ENCODE measurements at places on chromosomes 2 and 18.

DNA sequence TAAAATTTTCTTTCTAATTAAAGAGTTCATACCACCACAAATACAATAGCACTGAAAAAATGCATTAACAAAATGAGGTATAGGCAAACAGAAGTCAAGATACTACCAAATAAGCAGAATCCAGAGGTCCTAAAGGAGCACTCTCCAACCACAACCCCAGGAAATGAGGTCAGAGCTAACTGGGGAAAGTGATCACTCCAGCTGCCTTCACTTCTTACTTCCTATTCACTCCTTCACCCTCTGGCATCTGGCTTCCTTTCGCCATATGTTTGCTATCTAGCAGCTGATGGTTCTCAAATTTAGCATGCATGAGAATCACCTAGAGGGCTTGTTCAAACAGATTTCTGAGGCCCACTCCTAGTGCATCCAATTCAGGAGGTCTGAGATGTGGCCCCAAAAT, 212.6 kb upstream of the ACVR2A start:
- DNase-seq, result no peak

DNA sequence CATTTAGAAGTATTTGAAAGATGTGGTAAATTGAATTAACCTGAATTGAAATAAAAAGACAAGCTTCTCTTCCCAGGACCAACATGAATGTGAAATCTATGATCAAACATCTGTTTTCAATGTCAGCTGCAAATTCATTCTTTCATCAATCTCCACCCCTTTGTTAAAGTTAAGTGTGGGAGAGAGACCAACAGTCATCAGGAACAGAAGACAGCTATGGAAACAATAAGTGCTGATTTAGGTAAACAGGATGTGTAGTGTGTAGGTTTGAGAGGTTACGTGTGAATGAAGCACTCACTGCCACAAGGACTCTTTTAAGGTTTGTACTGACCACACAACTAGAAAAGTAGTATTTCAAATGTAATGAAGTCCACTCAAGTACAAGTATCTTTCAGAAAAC, 1659.8 kb upstream of the CELF4 start:
- DNase-seq, result no peak

DNA sequence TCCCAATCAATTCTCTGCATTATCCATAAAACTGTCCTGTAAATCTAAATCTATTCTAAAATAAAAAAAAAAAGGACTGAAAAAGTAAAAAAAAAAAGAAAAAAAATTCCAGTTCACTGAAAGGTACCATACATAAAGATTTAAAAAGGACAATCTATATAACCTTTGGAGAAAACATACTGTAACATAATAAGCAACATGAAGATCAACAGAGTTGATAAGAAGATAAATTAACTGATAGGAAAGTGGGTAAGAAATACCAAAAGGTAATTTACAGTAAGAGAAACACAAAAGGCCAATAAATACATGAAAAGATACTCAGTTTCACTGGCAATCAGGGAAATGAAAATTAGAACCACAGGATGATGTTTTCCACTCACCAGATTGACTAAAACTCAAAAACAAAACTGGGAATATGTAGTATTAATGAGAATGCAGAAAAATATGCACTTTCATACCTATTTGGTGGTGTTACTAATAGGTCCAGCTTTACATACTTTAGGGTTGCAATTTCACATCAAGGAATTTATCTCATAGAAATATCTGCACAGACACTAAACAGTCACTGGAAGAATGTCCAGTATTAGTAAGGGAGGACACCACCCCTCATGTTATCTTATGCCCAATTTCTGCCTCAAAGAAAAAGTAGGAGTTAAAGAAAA, 48.3 kb upstream of the SEMA4C start:
- no peak for DNase-seq

- DNase-seq, result no peak
Observed at GRCh38 chr2:3956406-3956805, 253.0 kb downstream of the DCDC2C start.

DNA sequence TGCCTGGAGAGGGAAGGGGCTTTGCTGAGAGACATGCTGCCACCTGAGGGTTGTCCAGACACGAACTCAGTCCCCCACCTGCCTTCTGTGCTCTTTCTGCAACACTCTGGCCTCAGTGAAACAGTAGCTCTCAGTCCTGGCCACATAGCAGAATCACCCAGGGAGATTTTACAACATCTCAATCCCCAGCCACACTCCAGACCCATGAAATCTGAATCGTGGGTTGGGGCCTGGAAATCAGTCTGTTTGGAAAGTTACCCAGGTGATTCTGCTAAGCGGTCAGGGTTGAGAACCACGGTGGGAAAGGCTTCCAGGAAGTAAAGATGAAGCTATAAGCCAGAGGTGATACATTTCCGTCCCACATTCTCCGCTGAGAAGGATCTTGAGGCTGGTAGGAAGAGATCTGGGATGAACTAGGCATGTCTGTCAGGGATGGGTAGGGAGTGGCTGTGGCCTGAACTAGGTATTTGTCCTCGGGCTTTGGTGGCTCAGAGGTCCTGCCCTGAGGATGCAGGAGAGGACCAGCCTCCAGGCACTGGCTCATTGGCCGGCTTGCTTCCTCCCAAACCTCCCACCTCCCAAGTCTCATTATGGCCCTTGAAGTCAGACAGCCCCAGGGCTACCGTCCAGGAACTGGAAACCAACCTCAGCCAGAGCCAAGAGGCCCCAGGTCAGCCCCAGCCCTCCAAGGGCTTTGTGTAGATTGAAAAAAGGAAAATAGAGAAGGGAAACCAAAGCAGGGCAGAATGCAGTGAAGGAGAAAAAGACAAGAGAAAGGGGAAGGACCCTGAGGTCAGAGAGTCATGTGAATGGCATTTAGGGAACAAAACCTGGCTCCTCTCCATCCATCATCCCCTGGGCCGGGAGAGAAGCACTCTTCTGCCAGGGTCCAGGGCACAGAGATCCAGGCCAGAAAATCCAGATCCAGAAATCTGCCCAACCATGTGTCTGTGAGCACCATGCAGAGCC, 119.6 kb downstream of the ZFP36L2 start:
- DNase-seq, result no peak

- DNase-seq, result no peak
Observed at GRCh38 chr2:206442833-206443734, at the start of gene ADAM23. TSS of gene ADAM23 (plus strand) at chr2:206443532. CDS start at chr2:206443867, 335 bp downstream.

- DNase-seq, result no peak
Observed at GRCh38 chr2:223247136-223247535, 195.1 kb downstream of the KCNE4 start.

GRCh38 chr2:127609031-127609751, 36.8 kb upstream of the GPR17 start:
- DNase-seq, result no peak

DNA sequence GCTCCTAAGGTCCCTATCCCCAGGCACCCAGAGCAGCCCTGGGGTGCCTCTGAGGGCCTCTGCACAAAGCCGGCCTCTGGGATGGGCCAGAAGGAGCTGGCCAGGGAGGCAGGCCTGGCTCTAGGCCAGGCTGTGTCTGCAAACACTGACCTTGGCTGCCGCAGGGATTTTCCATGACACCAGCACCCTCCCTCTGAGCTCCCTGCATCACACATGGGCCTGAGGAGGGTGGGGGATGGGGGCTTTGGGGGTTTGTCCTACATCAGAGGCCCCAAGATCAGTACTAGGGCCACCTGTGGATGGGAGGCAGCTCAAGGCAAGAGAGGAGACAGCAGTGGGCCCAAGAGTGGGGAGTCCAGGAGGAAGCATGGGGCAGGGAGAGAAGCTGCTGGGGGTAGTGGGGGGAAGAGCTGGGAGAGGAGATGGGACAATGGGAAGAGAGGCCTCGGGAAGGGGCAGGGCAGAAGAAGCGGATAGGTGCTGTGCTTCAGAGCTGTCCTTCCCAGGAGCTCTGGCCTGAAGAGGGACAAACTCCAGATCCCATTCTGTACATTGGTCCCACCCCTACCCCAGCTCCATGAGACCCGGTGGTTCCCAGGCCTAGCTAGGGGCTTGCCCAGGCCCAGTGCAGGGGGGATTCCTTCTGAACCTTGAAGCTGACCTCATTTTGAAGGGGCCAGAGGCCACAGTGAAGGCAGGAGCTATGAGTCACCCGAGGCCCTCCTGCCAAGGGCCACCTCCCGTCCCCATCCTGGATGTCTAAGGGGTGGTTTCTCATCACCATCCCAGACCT, 28.0 kb downstream of the KCNK3 start:
- DNase-seq, result peak; percentile 67

DNA sequence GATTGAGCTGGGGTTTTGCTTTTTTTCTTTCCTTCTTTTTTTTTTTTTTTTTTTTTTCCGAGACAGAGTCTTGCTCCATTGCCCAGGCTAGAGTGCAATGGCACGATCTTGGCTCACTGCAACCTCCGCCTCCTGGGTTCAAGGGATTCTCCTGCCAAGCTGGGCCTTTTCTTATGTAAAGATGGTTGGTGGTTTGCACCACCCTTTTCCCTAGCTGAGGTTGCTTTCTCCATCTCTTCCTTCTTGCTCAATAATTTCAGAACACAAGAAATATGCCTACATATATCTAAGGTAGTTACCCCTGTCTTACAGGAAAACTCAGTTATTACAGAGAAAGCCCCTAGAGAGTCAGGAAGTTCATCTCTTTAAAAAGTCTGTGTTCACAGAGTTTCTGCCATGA, 7.0 kb downstream of the TTC39C start:
- DNase-seq, result no peak

All from retinal pigment epithelial cell (primary cell).